Activated T-cell treated with anti-CD3 and anti-CD28 coated beads, Interleukin-2, amount 50 U/mL, for 72 hours (primary cell): ENCODE measurements at places on chromosomes 6 and 20. TPM values are rescaled to one million over a fixed set of nuclear protein-coding genes. Genes with fewer than 3 reads are reported as not detected.

Gene SERAC1
- total RNA-seq: 8.6 TPM

Gene GSTA3
- total RNA-seq: not detected

Gene SLC16A10
- total RNA-seq: 4.9 TPM

Gene KIFC1
- total RNA-seq: 91.7 TPM

- H3K4me1 ChIP-seq: peaks cover 15% of the 10 kb centered on the region
- no peak for DNase-seq
- H3K27me3 ChIP-seq: no peaks in the 10 kb centered on the region
- no peak overlapping the region for H3K27ac ChIP-seq
- peaks cover 1% of the 10 kb centered on the region for H3K36me3 ChIP-seq
- no peak overlapping the region for H3K4me3 ChIP-seq
Measured at GRCh38 chr6:20840675-20841074, 306.4 kb downstream of the CDKAL1 start.

DNA sequence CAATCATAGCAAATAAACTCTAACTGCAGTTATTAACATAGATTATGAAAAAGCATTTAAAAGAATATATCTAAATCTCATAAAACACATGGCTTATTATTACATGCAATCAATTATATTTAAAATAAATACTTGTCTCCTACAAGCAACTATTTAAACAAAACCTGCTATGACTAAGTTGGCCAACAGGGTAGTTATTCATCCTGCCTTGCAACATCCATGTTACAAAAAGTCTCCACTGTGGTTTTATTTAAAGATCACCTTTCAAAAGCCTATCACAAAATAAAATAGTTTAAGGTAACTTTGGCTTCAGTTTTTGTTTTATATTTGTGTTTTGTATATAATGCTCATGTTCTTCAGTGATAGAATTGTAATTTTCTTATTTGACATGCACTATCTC lies 1127.0 kb upstream of the MAP3K7 start:
- H3K4me3 ChIP-seq: no peak overlapping the region
- no peaks in the 10 kb centered on the region for H3K36me3 ChIP-seq
- no peak overlapping the region for H3K27ac ChIP-seq
- H3K4me1 ChIP-seq: no peaks in the 10 kb centered on the region
- no peaks in the 10 kb centered on the region for H3K27me3 ChIP-seq

- H3K36me3 ChIP-seq: peaks cover 27% of the 10 kb centered on the region
- no peak overlapping the region for H3K4me3 ChIP-seq
- no peak overlapping the region for H3K27ac ChIP-seq
- H3K27me3 ChIP-seq: no peaks in the 10 kb centered on the region
- H3K4me1 ChIP-seq: no peaks in the 10 kb centered on the region
Measured at GRCh38 chr6:28330041-28330440, 5.9 kb downstream of the ZSCAN31 start.

DNA sequence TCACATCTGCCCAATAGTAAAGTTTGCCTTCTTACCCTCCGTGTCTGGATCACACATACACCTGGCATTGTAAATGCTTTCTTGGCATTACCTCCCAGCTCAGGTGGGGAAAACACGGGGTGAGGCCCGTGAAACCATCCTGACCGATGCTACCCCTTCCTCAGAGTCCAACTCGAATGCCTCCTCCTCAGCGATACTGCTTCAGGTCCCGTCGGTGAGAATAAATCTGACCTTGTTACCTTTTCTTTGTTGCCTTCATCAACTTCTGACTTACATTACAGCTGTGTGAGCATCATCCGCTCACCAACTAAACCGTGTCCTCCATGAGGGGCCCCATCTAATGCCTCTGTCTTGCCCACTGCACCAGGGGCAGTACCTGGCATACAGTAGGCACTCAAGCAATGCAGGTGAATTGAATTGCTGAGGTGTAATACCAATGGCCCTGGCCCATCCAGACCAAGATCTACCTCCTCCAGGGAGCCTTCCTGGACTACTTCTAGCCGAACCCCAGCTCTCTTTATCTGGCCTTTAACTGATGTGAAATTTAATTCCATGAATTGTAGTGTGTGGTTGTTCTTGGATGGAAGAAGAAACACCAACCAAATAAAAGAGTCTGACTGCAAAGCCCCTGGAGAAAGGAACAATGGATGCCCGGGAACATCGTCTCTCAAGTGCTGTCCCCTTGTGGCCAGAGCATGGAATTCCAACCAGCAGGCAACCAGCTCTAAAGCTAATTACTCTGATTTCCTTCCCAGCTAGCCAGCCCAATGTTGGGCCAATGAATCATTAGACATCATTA lies 141.5 kb downstream of the ANKRD60 start:
- no peaks in the 10 kb centered on the region for H3K36me3 ChIP-seq
- peak; percentile 7 for DNase-seq
- peaks cover 18% of the 10 kb centered on the region for H3K27me3 ChIP-seq
- no peak overlapping the region for H3K4me3 ChIP-seq
- H3K4me1 ChIP-seq: no peaks in the 10 kb centered on the region

DNA sequence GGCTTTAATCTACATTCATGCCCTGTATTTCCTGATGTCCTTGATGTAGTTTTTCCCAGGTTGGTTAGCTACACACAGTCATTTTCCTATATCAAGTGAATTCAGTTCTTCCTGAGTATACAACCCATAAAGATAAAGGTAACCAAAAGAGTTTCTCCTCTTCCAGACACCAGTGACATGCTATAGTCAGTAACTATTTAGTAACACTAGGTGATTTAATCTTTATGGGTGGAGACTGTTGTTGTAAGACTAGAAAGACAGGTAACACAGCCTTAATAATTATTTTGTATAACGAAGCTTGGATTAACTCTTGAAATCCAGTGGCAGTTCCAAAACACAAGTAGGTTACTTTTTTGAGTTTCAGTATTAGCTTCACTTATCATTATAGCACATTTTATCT lies 17.6 kb downstream of the MCUR1 start:
- H3K4me3 ChIP-seq: no peak overlapping the region
- peaks cover 21% of the 10 kb centered on the region for H3K4me1 ChIP-seq
- H3K27me3 ChIP-seq: no peaks in the 10 kb centered on the region
- H3K27ac ChIP-seq: no peak overlapping the region
- no peak for DNase-seq
- H3K36me3 ChIP-seq: peaks cover 2% of the 10 kb centered on the region

GRCh38 chr6:125835221-125835744 lies 44.5 kb downstream of the NCOA7 start:
- no peak overlapping the region for H3K4me3 ChIP-seq
- H3K27me3 ChIP-seq: no peaks in the 10 kb centered on the region
- peaks cover 42% of the 10 kb centered on the region for H3K4me1 ChIP-seq

GRCh38 chr6:124131259-124131658 lies 327.6 kb downstream of the NKAIN2 start:
- no peaks in the 10 kb centered on the region for H3K36me3 ChIP-seq
- H3K27me3 ChIP-seq: no peaks in the 10 kb centered on the region
- H3K4me3 ChIP-seq: no peak overlapping the region
- H3K4me1 ChIP-seq: no peaks in the 10 kb centered on the region
- no peak overlapping the region for H3K27ac ChIP-seq

DNA sequence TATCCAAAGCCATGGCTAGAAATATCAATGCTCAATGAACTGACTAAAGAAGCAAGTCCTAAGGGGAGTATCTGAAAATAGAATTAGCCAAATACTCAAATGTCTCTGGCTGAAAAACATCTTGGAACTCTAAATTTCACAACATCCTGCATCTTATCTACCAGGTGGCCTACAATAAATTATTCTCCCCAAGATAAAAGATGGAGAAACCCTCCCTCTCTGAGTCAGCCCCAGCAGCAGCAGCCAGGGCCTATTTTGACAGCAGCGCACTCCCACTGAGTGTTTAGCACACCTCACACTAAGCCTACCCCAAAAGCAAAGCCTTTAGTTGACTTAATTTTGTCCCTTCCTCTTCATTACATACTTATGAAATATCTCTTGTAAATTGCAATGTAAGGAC lies 5.9 kb downstream of the CALHM6 start:
- no peak for DNase-seq
- peaks cover 26% of the 10 kb centered on the region for H3K4me1 ChIP-seq
